Stimulated activated CD8-positive, alpha-beta memory T cell treated with anti-CD3 and anti-CD28 coated beads, Interleukin-4, amount 100 ng/mL, for 1 hour (primary cell): ENCODE measurements at places on chromosomes 7 and 10.

DNA sequence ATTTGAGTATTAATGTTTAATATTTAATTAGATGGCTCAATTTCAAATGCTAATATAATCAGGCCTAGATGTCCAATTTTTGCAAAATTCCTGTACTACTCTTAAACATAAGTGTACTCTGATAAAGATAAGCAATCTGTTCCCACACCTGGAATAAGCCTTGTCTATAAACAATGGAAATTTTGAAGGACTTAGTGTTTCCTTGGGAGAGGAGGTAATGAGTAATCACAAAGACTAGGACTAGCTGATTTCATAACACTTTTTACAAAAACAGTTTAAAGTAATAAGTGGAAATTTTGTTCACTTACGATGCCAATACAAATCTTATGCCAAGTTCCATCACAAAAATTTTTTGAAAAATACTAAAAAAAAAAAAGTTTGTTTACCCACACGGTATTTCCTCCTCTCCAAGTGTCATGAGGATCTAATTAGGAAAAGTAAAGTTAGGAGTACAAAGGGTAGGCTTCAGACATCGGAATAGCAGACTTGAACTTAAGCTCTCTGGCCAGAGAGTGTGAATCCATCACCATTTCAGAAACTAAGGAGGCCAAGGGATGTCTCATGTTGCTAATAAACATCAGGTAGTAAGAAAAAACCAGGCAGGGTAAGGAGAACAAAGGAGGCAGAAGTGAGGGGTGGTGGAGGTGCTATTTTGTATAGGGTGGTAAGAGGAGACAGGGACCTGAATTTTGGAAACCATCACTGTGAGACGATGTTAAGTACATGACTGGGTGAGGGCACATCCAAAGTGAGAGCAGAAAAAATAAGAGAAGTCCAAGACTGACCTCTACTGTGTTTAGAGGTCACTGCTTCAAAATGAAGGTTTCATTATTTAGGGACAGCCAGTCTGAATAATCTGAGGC is 61.3 kb downstream of the RAPGEF5 start:
- no peak for DNase-seq

- DNase-seq: no peak
These were observed 145.8 kb downstream of the AUTS2 start for GRCh38 chr7:69744026-69744425.

- DNase-seq: no peak
These were observed 309.5 kb upstream of the TEX47 start for GRCh38 chr7:89104748-89105685.

DNA sequence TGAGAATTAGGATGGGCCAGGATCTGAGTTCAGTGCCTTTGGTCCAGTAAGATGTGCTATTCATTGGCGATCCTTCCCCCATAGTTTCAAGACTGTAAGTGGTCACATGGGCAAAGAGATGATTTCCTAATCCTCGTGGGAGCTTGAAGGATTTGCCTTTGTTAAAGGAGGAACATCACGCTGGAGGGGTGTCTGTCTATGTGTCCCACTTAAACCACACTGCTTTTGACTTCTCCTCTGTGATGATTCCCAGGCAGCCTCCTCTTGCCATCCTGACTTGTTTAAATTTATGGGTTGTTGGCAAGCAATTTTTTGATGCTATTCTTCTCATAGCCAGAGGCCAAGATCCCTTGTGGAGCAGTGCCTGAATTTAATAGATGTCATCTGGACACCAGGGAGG is 154.0 kb downstream of the TCF7L2 start:
- DNase-seq: no peak

GRCh38 chr7:1920266-1920681 is 250.2 kb downstream of the ELFN1 start:
- DNase-seq: no peak

DNA sequence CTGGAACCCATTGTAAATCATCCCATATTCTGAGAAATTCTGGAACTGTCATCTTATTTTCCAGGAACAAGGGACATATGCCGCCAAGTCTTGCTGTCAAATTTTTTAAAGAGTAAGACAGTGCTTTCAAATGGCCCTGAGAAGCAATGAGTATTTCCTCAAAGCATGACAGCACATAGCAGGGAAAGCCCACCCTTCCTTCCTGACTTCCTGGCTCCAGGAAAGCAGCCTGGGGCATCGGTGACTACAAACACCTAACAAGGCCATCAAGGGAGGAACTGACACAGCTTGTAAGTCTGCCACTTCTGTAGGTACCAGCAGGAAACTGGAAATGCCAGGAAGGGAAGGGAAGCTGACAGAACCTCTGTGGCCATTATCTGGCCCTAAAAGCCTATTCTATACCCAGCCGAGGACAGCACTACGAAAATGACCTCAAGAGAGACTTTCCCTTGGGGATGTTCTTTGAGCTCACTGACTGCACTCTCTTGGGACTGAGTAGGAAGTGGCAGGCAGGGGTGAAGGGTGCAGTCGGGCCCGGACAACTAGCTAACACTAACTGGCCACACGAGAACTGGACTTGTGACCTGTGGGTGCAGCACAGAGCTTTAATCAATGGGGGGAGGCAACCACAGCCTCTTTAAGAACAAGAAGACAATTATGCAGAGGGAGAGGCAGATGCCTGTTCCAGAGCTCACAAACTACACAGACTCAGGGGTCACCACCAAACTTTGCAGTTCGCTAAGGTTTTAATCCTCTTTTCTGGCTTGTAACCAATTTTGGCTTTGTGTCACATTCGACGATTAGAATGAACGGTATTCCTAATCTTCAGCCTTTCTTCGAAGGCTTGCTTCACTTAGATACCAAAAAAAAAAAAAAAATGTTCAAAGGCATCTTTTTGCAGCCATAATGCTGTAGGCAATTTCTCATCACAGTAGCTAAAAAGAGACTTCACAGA is 52.0 kb downstream of the GRB10 start:
- no peak for DNase-seq

- DNase-seq: no peak
These were observed 266.7 kb upstream of the INHBA start for GRCh38 chr7:41969561-41970105.

GRCh38 chr7:43431020-43431595 is 151.8 kb upstream of the STK17A start:
- no peak for DNase-seq

DNA sequence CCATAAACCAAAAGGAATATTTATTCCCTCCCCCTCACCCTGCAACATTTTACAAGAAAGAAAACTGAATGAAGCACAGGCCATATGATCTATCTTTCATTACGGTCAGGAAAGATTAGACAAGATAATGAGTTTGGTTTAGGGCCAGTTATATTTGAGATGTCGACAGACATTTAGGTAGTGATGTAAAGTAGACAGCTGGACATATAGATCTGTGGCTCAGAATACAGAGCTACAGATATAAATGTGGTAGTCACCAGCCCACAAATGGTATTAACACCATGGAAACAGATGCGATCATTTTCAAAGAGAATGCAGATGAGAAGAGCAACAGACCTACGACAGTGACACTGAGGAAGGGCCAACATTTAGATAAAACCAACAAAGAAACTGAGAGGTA is 142.5 kb downstream of the SRPK2 start:
- DNase-seq: no peak

- DNase-seq: no peak
These were observed 64.6 kb downstream of the PRTFDC1 start for GRCh38 chr10:24887855-24888231.

GRCh38 chr7:42960762-42961161 is 28.6 kb downstream of the MRPL32 start:
- DNase-seq: no peak

DNA sequence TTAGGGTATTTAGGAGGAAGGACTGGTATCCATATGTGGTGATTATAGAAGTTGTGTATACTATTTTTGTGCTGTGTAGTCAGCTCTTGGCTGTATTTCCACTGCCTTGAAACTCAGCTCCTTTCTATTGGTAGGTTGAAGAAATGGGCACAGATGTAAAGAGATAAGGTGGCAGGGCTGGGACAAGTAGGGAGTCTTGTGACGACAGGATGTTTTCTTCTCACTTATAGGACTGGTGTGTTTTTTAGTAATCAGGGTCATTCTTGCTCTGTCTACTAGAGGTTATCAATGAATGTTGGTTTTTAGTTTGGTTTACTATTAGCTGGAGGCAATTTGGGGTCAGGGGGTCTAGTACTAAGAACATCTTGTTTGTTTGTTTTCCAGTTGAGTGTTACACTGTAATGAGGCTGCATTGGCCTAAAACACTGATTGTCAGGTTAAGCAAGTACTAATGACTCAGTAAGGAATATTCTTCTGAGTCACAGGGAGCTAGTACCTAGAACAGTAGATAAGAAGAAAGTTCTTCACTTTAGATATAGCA is 11.8 kb downstream of the UBN2 start:
- no peak for DNase-seq

- no peak for DNase-seq
These were observed 10.1 kb upstream of the DMBT1 start for GRCh38 chr10:122550427-122550826.

DNA sequence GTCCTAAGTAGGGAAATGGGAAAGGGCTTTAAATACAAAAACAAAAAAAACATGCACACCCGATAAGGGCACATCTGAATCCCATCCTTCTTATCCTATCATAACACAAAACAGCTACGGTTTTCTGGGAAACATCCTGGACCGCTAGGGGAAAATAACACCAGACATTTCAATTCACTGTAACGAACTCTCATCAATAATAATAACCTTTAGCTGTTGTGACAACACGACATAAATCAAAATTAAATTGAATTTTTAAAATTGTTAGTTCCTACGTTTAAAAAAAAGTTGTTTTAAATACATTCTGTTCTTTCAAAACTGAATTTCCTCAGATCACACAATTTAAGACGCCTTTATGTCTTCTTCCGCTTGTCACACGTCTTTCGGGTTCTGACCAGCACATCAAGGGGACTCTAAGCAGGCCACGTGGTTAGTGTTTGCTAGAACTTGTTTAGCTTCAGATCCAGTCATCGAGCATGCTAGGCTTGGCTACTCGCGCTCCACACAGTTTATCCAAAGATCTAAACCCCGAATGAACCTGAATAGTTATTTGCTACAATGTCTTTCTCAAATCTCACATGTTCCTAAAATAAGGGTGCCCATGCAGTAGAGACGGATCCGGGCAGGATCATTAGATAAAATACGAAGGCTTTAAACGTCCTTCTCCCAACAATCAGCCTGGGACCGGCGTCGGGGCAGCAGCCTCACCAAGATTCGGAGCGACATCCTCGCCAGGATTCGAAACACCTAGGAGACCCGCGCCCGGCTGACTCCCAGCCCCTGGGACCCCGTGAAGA is 839 bp downstream of the IKZF5 start:
- DNase-seq: peak; percentile 15

DNA sequence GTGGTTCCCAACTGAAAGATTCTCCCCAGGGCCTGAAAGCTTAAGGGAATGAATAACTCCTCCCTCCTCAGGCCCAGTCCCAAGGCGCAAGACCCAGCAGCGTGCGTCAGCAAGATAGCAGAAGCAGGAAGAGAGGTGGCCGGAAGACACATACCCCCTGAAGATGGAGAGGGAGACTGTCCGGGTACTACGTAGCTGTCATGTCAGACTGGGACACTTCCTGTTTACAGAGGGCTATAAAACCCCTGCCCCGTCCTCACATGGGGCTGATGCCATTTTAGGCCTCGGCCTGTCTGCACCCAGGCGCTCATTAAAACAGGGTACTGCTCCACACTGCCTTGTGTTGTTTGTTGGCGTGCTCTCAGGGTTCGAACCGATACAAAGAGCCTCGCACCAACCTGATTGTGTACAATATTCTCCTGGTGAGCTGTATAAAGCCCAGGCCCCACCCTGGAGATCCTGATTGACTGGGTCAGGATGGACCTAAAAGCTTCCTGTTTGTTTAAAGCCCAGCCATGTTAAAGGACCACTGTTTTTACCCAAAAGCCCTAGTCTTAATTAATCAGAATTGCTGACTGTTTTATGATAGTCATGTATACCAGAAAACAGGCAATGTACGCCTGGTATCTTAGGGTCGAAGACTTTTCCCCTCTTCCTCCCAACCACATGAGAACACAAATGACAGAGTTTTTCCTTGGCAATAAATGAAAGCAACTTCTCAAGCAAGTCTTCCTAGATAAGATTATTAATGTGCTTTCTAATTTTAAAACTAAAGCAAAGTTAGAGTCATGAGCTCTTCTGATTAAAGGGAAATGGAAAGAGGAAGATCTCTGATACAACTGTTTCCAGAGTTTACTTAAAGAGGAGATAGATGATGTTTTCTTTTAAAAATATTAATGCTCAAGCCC is 251.5 kb downstream of the DOCK4 start:
- DNase-seq: no peak

GRCh38 chr7:38699471-38699870 is 68.3 kb upstream of the AMPH start:
- DNase-seq: no peak

- no peak for DNase-seq
These were observed 20.8 kb upstream of the HYAL4 start for GRCh38 chr7:123823898-123824753.

- no peak for DNase-seq
These were observed 102.1 kb upstream of the MGMT start for GRCh38 chr10:129364949-129365348.
